Small intestine (tissue), 16 donors: ENCODE measurements at places on chromosomes 5 and 9. TPM values are rescaled to one million over a fixed set of nuclear protein-coding genes. Genes with fewer than 3 reads are reported as not detected.

Gene RC3H2
- polyA plus RNA-seq = 11.9 TPM

GRCh38 chr5:55694152-55694830 lies 17.8 kb downstream of the SLC38A9 start:
- DNase-seq = peak; percentile 47

DNA sequence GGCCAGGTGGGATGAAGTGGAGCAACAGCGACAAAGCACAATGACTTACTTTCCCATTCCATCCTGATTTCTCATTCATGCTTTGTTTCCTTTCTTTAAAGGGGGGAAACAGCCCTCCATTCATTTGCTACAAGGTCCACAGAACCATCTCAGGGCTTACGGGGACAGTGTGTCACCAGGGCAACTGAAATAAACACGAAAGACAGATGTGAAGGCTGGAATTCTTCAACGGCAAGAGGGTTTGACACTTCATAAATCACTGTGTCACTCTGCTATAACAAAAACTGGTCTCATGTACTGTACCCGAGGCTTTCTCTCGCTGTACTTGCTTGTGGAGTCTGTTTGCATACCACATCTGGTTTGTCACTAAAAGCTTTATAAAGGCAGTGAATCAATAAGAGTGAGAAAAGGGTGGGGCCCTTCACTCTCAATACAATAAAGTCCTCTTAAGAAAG lies 150.8 kb downstream of the EFNA5 start:
- peak; percentile 44 for DNase-seq

Gene DRD1
- polyA plus RNA-seq = 0.07 TPM

GRCh38 chr9:71393005-71393404 lies 271.6 kb upstream of the TRPM3 start:
- DNase-seq = no peak

DNA sequence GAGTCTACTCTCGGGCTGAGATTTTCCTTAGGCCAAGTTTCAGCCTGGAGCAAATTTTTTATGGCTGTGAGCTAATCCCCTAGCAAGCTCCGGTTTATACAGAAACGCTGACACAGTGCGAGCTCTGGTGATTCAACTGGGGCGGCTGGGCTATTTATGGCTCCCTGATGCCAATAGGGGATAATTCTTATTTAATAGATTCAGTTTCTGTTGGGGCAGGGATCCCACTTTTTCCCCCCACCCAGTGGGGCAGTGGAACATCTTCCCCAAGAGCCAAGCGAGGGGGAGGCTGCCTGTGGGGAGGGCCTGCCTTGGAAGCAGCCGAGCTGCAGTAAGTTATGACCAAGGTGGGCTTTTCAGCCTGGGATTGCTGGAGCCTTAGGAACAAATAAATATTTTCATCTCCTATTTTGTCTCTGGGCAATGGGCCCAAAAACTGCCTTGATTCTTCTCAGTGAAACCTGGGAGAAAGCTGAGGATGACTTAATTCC lies 129.1 kb downstream of the MACROH2A1 start:
- DNase-seq = no peak

GRCh38 chr5:141908796-141909195 lies 14.9 kb upstream of the DELE1 start:
- no peak for DNase-seq

Gene THOC3
- 38.6 TPM for polyA plus RNA-seq

GRCh38 chr5:68279984-68280383 lies 64.4 kb downstream of the PIK3R1 start:
- peak; percentile 67 for DNase-seq

Gene GARIN3
- not detected for polyA plus RNA-seq
